NCI-H1694 (cell line): ENCODE measurements at places on chromosomes 1 and 21.

DNA sequence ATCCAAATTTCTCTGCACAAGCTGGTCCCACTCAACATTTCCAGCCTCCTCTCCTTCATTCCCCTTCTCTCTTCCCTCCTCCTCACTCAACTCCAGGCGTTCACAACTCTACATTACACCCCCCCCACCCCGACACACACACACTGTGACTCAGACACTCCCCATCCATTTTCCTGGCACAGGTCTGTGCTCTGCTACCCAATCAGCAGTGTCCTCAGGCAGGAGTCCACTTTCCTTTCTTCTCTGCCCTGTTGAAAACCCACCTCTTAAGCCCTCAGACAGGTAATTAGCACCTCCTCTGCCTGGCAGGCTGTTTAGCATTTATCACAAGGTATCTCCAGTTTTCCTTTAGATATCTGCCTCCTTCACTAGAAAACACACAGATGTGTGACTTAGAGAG lies 8.8 kb upstream of the LMX1A start:
- no peak for DNase-seq

- DNase-seq = peak; percentile 4
Observed at GRCh38 chr1:248924696-248925532, 18.9 kb downstream of the PGBD2 start.

DNA sequence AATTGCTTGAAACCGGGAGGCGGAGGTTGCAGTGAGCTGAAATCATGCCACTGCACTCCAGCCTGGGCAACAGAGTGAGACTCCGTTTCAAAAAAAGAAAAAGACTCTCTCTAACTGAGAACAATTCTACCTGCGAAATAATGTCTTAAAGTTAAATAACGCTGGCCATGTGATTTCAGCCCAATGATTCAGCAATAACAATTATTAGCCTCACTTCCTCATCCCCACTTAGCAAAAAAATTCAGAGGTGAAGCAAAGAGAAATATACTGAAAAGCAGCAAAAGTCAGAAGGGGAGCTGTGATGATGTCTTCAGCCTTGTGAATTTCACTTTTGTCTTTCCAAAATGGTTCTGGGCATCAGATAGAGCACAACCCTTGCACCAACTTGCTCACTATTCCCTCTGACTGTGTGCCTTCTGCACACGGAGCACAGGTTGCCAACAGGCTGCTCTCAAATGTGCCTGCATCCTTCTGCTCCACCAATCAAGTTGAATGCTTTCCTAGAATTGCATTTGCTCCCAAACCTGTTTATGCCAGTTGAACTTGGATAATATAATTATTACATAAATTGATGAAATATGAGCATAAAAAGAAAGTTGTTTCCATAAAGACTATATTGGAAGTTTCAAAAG lies 79.8 kb upstream of the IPO9 start:
- no peak for DNase-seq

- DNase-seq = no peak
Observed at GRCh38 chr1:29948581-29948980, 712.3 kb downstream of the PTPRU start.

- DNase-seq = no peak
Observed at GRCh38 chr1:89041119-89041641, 18.5 kb upstream of the GBP3 start.

GRCh38 chr1:206529425-206529824 lies 22.1 kb downstream of the RASSF5 start:
- no peak for DNase-seq

GRCh38 chr1:47262787-47263413 lies 30.9 kb upstream of the TAL1 start:
- peak; percentile 23 for DNase-seq

DNA sequence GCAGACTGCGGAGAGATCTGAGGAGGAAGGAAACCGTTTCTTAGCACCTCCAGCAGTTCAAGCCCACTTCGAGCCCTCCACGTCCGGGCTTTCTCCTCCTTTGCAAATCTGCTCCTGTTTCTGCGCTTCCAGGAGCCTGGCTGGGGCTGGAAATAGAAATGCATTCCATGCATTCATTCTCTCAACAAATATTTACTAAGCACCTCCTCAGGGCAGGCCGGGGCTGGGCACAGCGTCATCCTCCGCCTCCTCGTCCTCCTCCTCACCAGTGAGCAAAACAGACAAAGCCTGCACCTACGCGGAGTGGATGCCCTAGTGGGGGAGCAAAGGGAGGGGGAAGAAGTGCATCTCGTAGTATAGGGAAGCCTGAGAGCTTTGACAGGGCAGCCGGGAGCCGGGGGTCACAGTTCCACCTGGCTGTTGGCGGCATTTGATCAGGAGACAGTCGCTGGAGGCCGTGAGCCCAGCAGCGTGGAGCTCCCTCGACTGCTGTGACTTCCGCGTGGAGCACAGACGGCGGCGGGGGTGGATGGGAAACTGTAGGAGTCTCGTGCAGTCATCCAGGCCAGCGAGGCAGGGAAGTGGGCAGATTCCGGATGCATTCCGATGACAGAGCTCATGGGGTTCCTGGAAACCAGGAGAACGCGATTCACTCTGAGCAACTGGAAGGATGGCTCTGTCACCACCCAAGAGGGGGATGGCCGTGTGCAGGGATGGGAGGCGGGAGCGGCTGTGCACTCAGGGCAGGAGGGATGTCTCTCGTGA lies 93.5 kb downstream of the SIK1 start:
- DNase-seq = no peak

GRCh38 chr21:40686526-40686925 lies 160.4 kb downstream of the DSCAM start:
- DNase-seq = no peak

GRCh38 chr1:226360106-226360746 lies 47.7 kb downstream of the PARP1 start:
- no peak for DNase-seq

- no peak for DNase-seq
Observed at GRCh38 chr1:91725989-91726721, 159.8 kb downstream of the TGFBR3 start.

DNA sequence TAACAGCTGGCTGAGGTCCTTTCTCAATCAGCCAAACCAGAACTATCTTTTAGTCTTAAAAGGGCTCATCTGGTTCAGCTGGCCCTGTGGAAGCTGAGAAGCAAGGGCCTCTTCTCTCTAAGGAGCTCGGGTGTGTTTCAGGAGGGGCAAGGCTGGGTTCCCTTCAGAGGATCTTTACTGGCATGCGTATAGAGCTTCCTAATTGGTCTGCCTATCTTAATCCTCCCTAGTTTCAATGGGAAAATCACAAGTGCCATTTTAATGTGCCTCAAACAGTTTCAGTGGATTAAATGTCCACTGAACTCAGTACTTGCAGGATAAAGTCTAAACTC lies 81.5 kb upstream of the LBR start:
- DNase-seq = no peak

DNA sequence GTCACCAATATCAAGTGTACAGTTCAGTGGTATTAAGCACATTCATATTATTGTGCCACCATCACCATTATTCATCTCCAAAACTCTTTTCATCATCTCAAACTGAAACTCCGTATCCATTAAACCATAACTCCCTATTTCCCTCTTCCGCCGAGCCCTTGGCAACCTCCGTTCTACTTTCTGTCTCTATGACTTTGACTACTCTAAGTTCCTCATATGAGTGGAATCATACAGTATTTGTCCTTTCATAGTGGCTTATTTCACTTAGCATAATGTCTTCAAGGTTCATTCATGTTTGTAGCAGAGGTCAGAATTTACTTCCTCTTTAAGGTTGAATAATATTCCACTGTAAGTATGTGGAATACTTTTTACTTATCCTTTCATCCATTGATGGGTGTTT lies 21.7 kb downstream of the SELP start:
- DNase-seq = no peak

GRCh38 chr1:154863315-154864174 lies 6.5 kb downstream of the KCNN3 start:
- peak; percentile 85 for DNase-seq

GRCh38 chr1:38360807-38361206 lies 314.2 kb upstream of the POU3F1 start:
- no peak for DNase-seq

DNA sequence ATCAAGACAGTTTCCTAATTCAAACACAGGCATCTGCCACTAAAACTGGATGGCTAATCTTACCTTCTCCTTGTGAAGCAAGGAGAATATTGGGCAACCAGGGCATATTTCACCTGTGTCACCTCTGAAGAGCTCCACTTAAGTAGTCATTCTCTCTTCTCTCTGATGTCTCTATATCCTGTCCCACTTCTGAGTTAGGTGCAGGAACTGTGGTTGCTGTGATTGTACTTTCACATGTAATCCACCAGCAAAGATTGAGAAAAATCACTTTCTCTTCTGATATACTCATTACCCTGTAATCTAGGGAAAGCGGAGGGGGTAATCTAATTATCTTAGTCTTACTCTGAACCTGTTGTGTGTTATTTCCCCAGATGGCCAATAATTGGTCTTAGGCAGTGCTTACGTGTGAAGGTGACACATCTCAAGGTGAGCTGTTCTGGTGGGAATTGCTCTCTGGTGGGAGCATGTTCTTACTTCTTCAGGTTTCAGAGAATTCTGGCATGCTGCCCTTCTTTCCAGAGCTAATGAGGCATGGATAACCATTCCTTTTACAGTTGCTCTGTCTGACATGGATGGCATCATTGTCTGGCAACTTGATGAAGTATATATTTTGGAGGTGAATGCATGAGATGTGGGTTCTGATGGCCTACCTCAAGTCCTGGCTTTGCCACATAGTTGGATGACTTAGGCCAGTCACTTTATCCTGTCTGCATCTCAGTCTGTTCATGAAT lies 12.0 kb downstream of the XCL2 start:
- peak; percentile 15 for DNase-seq

DNA sequence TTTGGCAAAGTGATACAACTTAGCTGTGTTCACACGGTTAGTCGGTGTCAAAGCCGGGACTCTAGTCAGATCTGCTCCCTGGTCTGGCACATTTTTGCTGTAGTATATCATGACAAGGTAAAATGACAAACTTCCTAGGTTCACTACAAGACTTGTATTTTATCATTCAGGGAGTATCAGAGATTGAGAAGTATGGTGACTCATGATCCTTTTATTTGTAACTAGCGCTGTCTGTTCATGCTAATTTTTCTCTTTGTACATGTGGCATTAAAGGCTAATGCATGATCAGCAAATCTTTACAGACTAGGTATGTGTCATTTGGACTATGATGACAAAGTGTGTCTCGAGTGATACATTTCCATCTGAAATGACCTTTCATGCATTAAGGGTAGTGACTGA lies 326.7 kb downstream of the SIPA1L2 start:
- no peak for DNase-seq

DNA sequence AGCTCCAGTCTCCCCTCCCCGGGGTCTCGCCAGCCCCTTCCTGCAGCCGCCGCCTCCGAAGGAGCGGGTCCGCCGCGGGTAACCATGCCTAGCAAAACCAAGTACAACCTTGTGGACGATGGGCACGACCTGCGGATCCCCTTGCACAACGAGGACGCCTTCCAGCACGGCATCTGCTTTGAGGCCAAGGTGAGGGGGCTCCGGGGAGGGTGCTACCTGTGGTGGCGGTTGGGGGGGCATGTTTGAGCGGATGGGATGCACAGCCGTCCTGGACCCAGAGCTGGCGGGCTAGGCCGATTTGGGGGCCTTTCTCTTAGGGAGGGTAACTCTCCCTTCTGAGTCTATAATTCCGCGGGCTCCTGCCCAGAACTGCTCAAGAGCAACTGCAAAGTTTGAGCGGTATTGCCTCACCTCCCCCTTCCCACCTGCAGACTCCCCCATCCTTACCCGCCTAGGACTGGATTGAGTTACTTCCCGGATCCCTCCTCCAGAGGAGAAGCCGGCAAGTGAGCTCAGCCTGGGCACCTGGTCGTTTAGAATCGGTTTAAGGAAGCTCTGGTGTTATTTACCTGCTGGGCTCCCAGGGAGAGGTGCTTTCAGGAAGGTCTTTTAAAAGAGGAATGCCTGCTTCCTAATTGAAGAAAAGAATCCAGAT lies 730 bp downstream of the NOS1AP start:
- no peak for DNase-seq

GRCh38 chr1:22611530-22611947 lies 24.9 kb upstream of the C1QA start:
- DNase-seq = no peak

DNA sequence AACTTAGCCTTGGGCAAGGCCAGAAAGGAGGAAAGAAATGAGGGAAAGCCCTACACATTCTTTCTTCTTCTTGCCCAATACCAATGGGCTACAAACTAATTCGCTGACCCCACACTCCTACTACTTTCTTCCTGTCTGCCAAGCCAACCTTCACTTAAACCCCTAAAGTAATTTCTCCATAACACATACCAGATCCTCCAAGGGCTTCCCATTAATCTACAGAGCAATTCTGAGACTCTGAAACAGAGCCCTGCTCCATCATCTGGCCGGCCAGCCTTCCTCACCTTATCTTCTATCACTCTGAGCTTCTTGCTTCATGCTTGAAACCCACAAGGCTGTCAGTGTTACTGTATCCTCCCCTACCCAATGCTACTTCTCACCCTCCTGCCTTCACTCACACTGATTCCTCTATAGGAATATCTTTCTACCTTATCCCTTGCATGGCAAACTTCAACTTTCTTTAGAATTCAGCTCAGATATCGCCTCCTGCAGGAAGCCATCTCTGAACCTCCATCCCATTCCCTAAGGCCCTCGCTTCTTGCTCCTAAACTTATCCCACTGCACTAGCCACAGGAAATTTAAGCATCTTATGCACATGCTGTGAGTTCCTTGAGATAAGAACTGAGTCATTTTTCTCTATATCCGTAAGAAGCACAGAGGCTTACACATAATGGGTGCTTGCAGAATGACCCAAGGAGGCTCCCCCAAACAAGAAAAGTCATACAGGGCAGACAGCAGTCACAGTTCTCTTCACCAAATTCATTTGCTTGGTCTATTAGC lies 81.9 kb downstream of the JAK1 start:
- no peak for DNase-seq

GRCh38 chr1:107291987-107292386 lies 151.1 kb downstream of the NTNG1 start:
- no peak for DNase-seq

GRCh38 chr1:83790446-83790845 lies 208.5 kb downstream of the TTLL7 start:
- DNase-seq = no peak

GRCh38 chr1:7861452-7861851 lies 8.6 kb upstream of the UTS2 start:
- no peak for DNase-seq

GRCh38 chr1:200346700-200347099 lies 63.1 kb downstream of the ZNF281 start:
- DNase-seq = no peak

- DNase-seq = peak; percentile 47
Observed at GRCh38 chr1:61056573-61057439, 25.6 kb upstream of the NFIA start.

- DNase-seq = no peak
Observed at GRCh38 chr1:66276218-66276617, 257.7 kb upstream of the SGIP1 start.
